ENCODE measurements at places on chromosomes 5 and 9.

DNA sequence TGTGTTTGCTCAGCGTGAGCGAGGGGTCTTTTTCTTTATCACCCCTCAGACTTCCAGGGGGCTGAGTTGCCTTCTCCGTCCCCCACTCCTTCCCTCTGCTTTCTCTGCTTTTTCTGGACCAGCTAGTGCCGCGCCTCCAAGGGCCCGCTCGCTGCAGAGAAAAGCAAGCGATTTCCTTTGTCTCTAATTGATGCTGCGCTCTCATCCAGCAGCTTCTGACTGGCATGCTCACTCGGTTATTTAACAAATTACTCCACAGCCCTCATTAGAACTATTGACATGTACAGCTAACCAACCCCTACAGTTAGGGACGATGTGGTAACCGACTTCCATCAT, 288.0 kb downstream of the ELAVL2 start:
- peak; percentile 2 for ATAC-seq
- no peaks in the 10 kb centered on the region for H3K4me1 ChIP-seq
- H3K4me3 ChIP-seq = no peak overlapping the region
- no peaks in the 10 kb centered on the region for H3K27me3 ChIP-seq
- H3K36me3 ChIP-seq = no peaks in the 10 kb centered on the region

GRCh38 chr9:70607926-70608325, 193.5 kb upstream of the KLF9 start:
- no peaks in the 10 kb centered on the region for H3K36me3 ChIP-seq
- no peaks in the 10 kb centered on the region for H3K27me3 ChIP-seq
- no peak overlapping the region for H3K27ac ChIP-seq
- no peak for ATAC-seq

DNA sequence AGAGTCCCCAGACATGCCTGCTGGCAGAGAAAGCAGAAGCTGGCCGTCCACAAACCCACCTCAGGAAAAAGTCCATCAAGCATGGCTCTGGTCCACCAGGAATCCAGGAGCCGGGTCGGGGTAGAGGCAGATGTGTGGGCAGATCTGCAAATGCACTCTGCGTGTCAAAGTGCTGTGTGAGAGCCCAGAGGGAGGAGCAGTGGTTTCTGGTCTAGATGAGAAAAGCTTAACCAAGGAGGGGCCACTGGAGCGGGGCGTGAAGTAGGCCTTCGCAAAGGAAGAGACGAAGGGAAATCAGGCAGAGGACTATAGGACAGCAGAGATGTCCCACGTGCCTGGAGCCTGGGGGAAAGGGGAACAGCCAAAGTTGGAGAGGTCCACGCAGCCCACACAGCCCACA, 40.0 kb downstream of the TTLL11 start:
- no peaks in the 10 kb centered on the region for H3K4me1 ChIP-seq
- H3K27ac ChIP-seq = no peak overlapping the region
- ATAC-seq = no peak
- no peaks in the 10 kb centered on the region for H3K36me3 ChIP-seq
- no peaks in the 10 kb centered on the region for H3K27me3 ChIP-seq

- H3K36me3 ChIP-seq = no peaks in the 10 kb centered on the region
- H3K27ac ChIP-seq = no peak overlapping the region
- H3K27me3 ChIP-seq = no peaks in the 10 kb centered on the region
- no peak overlapping the region for H3K4me3 ChIP-seq
These were observed 24.7 kb upstream of the RNU6ATAC start for GRCh38 chr9:134189145-134189469.

- H3K4me1 ChIP-seq = no peaks in the 10 kb centered on the region
- ATAC-seq = no peak
- no peaks in the 10 kb centered on the region for H3K27me3 ChIP-seq
These were observed 35.1 kb downstream of the DMXL1 start for GRCh38 chr5:119105971-119106370.

DNA sequence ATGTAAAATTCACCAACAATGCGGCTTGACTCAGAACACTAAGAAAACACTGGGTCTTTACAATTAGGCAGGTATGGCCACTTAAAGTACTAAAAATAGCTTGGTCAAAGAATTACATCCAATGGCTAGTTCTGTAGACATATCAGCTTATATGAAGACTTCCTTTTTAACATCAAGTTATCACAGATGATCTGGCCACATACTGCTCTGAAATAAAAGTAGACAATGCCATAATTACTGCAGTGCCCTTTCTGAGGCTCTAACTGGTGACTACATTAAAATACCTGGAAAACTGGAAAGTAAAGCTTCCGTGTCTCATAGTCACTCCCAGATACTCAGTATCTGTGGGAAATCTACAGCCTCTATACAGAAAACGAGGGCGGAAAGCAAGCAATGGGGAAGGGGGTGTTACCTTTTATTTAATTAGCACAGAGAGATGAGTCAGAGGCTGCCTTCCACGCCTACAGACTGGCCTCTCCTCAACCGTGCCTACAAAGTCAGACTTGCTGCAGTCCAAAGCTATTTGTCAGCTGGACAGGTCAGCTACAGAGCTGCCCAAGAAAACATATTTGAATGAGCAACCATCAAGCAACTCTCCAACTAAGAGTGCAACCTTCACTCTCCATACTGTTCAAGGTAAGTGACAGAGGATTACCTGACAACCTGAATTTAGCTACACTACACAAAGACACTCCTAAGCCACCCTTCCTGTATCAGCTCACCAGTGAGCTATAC, 8.7 kb downstream of the SERINC5 start:
- peak; percentile 89 for ATAC-seq

- no peaks in the 10 kb centered on the region for H3K36me3 ChIP-seq
- no peaks in the 10 kb centered on the region for H3K4me1 ChIP-seq
- H3K27ac ChIP-seq = no peak overlapping the region
- no peaks in the 10 kb centered on the region for H3K27me3 ChIP-seq
- no peak overlapping the region for H3K4me3 ChIP-seq
These were observed 7.2 kb downstream of the CYFIP2 start for GRCh38 chr5:157273131-157273556.

DNA sequence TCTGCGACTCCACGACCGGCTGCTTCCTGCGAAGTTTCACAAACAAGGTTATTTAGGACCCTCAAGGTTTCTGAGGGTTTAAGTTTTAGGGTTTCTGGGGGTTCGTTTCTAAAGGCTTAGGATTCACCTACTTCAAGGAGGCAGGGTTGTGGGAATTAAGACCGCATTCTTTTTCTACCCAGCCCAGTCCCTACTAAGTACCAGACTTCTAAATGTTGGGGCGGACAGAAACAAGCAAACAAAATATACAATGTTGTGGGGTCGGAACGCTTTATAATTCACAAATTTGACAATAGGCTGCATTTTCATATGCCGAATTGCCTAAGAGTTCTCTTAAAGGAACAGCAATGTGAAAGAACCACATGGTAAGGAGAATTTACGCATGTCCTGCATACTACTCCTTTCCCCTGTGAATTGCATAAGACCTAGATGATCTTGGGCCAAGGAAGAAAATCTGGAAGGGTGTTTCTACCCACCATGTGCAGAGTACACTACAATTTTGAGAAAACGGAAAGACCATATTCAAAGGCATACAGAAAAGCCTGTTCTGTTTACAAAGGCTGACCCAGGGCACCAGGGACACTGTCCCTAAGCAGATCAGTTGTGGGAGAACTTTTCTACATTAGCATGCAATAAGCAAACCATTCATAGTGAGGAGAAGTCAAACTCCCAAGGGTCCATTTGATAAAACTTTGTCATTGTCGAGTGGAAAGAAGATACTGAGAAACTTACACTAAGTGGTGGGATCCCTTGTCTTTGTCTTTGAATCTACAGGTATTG, 457.3 kb downstream of the RAB3C start:
- peak; percentile 66 for ATAC-seq
- no peaks in the 10 kb centered on the region for H3K27me3 ChIP-seq
- H3K36me3 ChIP-seq = no peaks in the 10 kb centered on the region
- H3K4me1 ChIP-seq = peaks cover 61% of the 10 kb centered on the region
- peak overlapping the region; percentile 45 for H3K4me3 ChIP-seq

DNA sequence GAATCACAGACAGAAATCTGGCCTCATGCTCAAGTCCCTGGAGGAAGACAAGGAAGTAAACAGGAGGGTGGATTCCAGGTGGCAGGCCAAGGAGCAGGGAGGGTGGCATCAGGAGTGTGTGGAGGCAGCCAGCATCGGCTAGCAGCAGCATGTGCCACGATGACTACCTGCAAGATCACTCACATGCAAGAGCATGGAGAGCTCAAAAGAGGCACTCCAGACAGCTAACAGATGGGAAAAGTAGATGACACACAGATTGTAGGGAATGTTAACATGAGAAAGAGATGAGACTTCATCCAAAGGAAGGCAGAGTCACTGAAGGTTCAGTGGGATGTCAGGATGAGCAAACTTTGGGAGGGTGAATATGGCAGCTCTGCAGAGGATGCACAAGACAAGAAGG, 104.3 kb downstream of the SEMA5A start:
- no peaks in the 10 kb centered on the region for H3K36me3 ChIP-seq
- H3K4me3 ChIP-seq = no peak overlapping the region
- no peak for ATAC-seq
- no peak overlapping the region for H3K27ac ChIP-seq

DNA sequence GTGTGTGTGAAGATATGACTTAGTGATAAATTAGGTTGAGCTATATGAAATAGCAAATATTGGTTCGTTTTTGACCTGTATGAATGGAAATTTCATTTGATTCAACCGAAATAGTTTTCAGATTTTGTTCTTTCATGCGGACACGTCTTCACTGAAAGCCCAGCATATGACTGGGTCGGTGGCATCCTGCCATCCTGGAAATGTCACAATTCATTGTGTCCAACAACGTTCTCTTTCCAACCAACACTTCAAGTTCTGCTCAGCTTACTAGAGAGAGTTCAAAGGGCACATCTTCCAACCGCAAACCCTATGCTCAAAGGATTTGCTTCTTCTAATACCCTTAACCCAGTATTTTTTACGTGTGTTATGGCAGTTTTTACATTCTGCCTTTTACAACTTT, 252.5 kb downstream of the NTRK2 start:
- H3K27ac ChIP-seq = no peak overlapping the region
- no peaks in the 10 kb centered on the region for H3K4me1 ChIP-seq
- H3K36me3 ChIP-seq = no peaks in the 10 kb centered on the region
- no peaks in the 10 kb centered on the region for H3K27me3 ChIP-seq

DNA sequence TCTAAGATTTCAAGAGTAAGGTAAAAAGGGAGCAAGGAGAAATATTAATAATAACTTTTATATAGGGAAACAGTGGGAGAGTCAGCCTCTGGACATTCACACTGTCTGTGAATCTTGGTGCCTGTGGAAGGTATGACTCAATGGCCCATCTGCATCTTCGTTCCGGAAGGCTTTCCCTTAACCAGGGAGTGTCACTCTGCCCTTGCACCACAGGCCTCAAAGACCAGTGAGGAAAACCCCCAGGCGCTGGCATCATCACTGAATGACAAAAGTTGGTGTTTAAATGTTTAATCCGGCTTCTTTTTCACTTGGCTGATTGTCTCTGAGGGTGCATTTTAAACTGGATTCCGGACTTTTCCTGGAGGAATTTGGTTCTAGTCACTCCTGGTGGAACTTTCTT, 522.4 kb upstream of the TLE4 start:
- H3K27ac ChIP-seq = no peak overlapping the region
- H3K27me3 ChIP-seq = no peaks in the 10 kb centered on the region
- no peak overlapping the region for H3K4me3 ChIP-seq
- no peaks in the 10 kb centered on the region for H3K36me3 ChIP-seq
- no peak for ATAC-seq

GRCh38 chr9:81499594-81499993, 189.8 kb downstream of the TLE1 start:
- peaks cover 12% of the 10 kb centered on the region for H3K4me1 ChIP-seq
- ATAC-seq = peak; percentile 5
- H3K36me3 ChIP-seq = no peaks in the 10 kb centered on the region
- H3K4me3 ChIP-seq = no peak overlapping the region
- no peaks in the 10 kb centered on the region for H3K27me3 ChIP-seq
- peak overlapping the region; percentile 91 for H3K27ac ChIP-seq

GRCh38 chr5:154005648-154006047, 33.1 kb downstream of the FAM114A2 start:
- no peaks in the 10 kb centered on the region for H3K4me1 ChIP-seq
- no peak overlapping the region for H3K27ac ChIP-seq
- no peak for ATAC-seq
- H3K27me3 ChIP-seq = no peaks in the 10 kb centered on the region
- peaks cover 36% of the 10 kb centered on the region for H3K36me3 ChIP-seq
- H3K4me3 ChIP-seq = no peak overlapping the region

DNA sequence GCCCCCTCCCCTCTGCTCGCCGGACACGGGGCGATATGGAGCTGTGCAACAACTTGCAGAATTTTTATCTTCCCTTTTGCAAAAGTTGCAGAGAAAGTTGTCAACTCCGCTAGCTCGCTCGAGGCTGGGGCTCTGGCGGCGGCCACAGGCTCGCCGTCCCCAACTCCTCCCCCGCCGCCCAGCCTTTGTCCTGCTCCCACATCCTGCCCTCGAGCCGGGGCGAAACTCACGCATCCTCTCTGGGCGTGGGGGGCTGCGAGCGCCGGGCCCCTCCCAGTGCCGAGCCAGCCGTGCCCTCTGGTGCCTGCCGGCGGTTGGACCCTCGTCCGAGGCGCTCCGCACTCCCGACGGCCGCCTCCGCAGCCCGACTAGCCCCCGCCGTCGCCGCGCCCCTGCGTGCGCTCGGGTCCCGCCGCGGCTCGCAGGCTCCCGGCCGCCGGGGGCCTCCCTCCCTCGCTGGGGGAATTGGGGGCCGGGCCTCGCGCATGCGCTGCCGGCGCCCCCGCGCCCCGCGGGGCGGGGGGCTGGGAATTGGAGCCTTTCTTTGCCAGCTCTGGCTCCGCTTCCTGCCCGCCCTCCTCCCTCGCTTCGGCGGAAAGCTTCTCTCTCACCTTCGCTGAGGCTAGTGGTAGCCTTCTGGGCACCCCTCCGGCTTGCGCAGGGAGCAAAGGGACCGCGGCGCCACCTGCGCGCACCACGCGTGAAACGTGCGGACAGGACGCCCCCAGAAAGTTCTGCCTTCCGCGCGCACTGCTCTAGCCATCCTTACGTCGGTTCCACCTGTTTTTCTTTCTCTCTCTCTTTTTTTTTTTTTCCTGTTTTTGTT, at the start of gene CCNJL:
Gene CCNJL, minus strand, starts transcription at position 431 of the 826 bp plus-strand sequence. CDS start 641 bp downstream, outside the sequence.
- peaks cover 24% of the 10 kb centered on the region for H3K27me3 ChIP-seq
- peaks cover 6% of the 10 kb centered on the region for H3K4me1 ChIP-seq
- H3K4me3 ChIP-seq = peak within 1 kb of the TSS; percentile 34
- ATAC-seq = peak; percentile 67

Data from gastroesophageal sphincter (tissue), 4 donors.